ENCODE measurements at places on chromosomes 5 and 9. TPM values are rescaled to one million over a fixed set of nuclear protein-coding genes. Genes with fewer than 3 reads are reported as not detected.

Gene C5orf52
- total RNA-seq: not detected

- DNase-seq: no peak
Measured at GRCh38 chr9:136697146-136697820, 10.0 kb upstream of the AGPAT2 start.

Gene SH3PXD2B
- total RNA-seq: 1.3 TPM

DNA sequence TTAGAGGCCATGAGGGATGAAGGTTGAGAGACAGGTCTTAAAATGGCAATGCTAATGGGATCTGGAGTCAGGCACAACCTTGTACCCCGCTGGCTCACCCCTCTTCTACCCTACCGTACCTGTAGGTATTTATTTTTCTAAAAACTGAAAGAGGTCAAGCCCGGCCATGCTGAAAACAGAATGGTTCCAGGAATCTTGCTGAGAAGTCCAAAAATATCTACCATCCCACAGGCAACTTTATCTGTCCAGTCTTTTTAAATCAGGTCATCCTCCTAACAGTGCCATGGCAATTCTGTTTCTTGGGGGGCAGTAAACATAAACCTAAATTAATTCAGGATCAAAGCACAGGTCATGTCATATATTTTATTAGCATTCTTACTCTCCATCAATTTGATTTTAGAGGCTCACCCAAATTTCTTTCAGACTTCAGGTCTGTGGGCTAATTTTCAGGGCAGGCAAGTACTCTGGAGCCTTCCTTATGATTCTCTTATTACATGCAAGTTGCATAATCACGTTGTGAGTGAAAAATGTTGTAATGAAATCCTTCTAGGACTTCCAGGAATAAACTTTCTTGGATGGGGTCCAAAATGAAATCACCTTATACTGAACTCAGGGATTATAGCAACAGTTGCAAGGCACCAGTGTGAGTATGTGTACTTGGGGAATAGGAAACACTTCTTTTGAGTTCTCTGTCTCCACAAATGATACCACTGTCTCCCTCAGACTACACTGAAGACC lies 102.7 kb upstream of the NREP start:
- DNase-seq: no peak

Gene DDX4
- total RNA-seq: not detected

DNA sequence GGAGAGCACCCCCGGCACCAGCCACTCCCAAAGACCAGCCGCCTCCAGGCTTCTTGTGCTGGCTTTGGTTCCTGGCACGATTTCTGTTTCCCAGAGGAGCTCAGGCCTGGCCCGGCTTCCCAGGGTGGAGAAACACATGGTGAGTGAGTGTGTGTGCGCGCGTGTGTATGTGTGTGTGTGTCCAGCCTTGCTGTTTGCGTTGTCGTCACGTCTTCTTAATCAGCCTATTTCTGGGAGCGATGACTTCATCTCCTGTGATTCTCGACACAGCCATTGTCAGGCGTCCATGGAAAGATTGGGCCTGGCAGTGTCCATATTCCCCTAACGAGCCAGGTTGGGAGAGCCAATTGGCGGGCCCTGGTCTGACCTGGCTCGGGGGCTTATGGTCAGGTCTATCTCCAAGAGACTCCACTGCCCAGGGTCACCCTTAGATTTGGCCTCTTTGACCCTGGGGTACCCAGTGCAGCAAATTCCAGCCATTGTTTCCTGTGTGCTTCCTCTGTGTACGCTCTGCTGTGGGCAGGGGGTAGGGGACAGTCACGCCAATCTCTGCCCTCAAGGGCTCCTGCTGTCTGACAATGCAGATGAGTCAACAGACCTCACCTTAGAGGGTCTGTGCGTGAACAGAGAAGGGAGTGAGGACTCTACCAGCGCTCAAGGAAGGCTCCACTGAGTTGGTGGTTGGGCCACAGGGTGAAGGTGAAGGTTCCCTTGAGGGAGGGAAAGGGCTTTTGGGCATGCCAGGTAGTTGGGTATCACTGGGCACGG lies 73.8 kb downstream of the DAB2IP start:
- DNase-seq: no peak

DNA sequence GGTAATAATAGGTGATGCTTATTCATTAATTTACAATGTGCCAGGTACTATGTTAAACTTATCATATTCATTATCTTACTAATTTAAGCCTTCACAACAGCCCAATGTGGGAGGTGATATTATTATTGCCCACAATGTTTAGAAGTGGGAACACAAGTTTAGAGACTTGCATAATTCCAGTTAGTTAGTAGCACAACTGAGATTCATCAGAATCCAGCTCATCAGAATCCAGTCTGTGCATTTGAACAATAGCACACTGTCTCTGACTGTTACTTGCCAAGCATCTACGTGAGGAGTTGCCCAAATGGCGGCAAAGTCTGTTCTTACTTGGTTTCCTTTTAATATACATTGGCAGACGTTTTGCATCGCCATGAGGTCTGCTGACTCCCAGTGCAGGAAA lies 110.9 kb upstream of the BASP1 start:
- no peak for DNase-seq

DNA sequence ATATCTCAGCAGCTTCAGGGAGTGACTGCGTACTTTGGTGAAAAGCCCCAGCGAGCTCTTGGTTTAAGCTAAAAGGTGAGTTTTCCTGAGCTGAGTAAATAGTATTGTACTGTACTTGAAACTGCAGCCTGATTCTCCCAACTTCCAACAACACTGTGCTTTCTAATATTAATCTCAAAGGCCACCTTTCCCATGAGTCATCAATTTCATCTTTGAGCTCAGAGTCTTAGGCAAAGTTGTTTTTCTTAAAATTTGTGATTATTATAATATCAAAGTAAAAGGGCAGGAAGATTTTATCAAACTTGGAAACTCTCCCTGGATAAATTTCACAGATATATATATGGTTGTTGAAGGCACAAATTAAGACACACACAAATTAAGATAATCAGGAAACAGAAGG lies 51.0 kb downstream of the TRPC7 start:
- no peak for DNase-seq

Gene NR4A3
- total RNA-seq: 5.1 TPM

GRCh38 chr9:128254855-128255759 lies 20.7 kb downstream of the GOLGA2 start:
- peak; percentile 61 for DNase-seq

DNA sequence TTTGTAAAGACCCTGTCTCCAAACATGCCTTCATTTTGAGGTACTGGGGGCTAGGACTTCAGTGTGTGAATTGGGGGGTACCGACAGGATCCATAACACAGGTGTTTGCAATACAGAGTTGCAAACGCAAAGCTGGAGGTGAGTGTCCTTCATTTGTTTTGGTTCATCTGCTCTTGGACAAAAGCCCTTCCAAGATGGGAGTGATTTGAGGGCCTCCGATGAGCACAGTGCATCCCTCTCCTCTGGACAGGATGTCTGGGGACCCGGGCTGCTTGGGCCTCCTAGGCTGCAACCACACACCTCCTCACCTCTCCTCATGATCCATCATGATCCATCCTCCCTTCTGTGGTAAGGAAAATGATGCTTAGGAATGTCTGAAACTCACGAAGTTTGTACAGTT lies 23.8 kb downstream of the FGD3 start:
- DNase-seq: no peak

DNA sequence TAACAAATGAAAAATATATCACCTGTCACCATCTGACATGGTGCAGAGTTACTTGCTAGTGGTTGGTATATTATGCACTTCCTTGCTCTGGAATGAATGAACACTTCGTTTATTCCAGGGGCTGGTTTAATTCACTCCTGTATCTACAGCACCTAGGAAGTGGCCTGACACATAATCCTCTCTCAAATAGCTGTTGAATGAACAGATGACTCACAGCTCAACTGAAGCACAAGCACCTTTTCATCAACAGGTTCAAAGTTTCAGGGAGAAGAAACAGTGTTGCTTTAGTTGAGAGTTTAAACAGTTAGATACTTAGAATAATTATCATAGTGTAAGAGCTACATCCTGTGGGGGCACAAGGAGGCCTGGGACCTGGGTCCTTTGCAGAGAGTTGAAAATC lies 135.0 kb upstream of the DAP start:
- DNase-seq: no peak

Gene PCDHGC5
- 0.27 TPM for total RNA-seq

DNA sequence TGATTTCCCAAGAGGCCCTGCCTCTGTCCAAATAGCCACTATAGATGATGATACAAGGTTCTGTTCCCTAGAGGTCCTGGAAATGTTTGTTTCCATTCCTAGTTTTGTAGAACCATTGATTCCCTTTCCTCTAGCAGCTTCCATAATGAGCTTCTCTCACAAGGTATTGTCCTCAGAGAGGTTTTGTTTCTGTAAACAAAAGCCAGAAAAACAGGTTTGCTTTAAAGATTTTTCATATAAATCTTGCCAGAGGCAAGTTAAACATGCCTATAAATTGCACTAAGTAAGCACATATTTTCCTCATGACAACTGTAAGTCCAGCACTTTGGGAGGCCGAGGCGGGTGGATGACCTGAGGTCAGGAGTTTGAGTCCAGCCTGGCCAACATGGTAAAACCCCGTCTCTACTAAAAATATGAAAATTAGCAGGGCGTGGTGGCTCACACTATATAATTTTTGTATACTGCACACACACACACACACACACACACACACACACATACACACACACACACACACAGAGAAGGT lies 1787.7 kb downstream of the EFNA5 start:
- DNase-seq: no peak

Gene ARID3C
- total RNA-seq: not detected

GRCh38 chr5:177362610-177363507 lies 5.1 kb downstream of the RGS14 start:
- DNase-seq: peak; percentile 68

DNA sequence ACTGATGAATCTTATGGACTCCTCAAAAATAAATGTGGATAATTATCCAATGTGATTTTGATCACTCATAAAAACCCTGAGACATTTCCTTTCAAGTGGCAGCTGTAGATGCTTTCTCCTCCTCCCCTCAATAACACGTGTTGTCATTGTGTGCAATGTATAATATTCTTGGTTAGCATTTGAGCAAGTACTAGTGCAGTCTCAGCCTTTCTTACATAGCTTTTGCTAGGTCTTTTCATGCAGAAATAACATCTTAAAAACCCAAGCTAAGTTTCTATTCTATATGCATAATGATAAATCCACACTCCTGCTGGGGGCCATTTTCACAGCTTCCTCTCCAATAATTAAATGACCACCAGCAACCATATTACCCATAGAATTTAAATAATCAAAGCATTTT lies 1835.2 kb upstream of the NUDT12 start:
- DNase-seq: no peak

Gene FYB1
- total RNA-seq: 1.6 TPM

- no peak for DNase-seq
Measured at GRCh38 chr5:158619083-158619788, 480.5 kb downstream of the EBF1 start.

DNA sequence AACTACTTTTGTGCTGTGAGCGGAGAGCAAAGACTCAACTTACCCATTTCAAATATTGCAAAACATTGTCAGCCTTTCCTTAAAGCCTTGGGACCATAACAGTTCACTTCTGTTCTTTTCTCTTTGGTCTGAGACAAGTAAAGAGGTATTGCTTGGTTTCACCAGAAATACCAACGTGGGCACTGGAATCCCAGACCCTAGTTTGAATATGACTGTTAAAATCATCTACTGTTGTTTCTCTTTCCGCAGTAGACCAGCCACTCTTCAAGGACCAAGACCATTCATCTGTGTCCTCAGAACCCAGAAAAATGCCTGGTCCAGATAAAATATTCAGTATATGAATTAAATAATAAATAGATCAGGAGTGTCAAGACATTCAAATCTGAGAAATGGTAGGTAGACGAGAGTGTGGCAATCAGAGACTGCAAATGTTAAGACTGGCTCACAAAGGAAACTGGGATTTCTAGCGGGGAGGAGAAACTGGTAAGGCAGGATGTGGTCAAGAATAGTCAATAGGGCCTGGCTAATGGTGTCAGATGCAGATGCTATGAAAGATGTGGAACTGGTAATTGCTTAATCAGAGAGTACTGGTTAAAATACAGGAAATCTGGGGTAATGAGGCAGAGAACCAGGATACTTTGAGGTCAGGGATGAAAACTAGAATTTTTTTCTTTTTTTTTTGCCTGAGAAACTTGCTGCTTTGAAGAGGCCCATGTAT lies 82.1 kb upstream of the IL33 start:
- DNase-seq: no peak

Gene ACTBL2
- total RNA-seq: not detected

Gene TMEM252
- not detected for total RNA-seq

Gene GZMA
- not detected for total RNA-seq

GRCh38 chr5:88805151-88805784 lies 77.7 kb downstream of the MEF2C start:
- no peak for DNase-seq

Gene FRRS1L
- under 0.01 TPM for total RNA-seq

Gene ZNF483
- 1.1 TPM for total RNA-seq

DNA sequence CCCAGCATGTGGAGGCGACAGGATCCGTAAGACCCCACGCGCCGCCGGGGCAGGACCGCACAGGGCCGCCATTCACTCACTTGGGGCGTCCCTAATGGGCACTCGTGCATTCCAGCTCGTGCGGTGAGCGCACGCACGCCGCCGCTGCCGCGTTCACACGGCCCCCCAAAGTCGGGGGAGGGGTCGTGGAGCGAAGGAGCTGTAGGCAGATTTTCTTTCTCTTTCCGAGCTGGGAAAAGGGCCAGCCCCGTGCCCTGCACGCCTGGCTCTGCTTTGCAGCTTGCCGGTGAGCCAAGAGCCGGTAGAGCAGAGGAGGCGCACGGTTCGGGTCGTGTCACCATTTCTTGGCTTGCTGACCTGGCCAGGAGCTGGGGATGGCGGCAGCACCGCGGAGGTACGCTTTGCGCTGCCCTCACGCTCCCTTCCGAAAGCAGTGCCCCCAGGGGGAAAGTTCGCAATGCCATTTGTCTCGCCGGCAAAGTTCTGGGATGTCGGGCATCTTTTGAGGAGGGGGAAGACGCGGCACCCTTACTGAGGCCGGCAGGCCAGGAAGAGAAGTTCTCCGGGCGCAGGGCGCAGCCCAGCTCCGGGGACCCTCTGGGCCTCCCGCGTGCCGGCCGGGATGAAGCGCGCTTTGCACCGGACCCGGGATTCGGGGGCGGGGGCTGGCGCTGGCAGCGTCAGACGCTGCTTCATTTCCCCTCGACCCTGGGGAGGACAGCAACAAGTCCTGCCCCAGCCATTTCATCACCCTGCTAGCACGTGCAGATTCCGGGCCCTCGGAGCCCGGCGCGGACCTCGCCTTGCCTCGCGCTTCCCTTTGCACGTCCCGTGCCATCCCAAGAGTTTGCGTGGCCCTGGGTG lies 898 bp downstream of the STC2 start:
- DNase-seq: no peak

DNA sequence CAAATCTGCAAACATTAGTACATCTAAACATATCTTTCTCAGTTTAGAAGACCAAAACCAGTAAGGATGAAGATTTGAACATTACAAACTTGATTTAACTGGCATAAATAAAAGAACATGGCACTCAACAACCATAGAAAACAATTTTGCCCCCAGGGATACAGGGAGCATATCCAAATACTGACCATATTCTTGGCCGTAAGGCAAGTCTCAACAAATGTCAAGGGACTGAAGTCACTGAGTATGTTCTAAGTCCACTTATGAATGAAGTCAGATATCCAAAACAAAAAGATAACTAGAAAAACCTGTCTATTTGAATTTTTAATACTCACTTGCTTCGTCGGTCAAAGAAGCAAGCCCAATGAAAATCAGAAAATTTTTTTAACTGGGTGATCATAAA lies 14.1 kb downstream of the FEM1C start:
- no peak for DNase-seq

Gene CENPP
- 3.0 TPM for total RNA-seq

Data from hematopoietic multipotent progenitor cell (in vitro differentiated cells).